ENCODE measurements at places on chromosomes 5 and 9.

DNA sequence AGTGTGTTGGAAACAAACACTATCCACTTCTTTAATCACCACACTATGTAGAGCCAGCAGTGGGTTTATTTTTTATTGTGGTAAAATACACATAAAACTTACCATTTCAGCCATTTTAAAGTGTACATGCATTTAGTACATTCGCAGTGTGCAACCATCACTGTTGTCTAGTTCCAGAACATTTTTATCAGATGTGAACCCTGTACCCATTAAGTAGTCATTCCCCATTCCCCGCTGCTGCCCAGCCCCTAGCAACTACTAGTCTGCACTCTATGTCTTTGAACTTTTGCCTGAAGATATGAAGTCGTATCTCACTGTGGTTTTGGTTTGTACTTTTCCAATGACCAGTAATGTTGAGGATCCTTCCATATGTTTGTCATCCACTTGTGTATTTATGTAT is 30.2 kb upstream of the F2R start:
- peaks cover 7% of the 10 kb centered on the region for H3K4me1 ChIP-seq
- no peaks in the 10 kb centered on the region for H3K27me3 ChIP-seq
- no peaks in the 10 kb centered on the region for H3K36me3 ChIP-seq
- no peak overlapping the region for H3K27ac ChIP-seq

DNA sequence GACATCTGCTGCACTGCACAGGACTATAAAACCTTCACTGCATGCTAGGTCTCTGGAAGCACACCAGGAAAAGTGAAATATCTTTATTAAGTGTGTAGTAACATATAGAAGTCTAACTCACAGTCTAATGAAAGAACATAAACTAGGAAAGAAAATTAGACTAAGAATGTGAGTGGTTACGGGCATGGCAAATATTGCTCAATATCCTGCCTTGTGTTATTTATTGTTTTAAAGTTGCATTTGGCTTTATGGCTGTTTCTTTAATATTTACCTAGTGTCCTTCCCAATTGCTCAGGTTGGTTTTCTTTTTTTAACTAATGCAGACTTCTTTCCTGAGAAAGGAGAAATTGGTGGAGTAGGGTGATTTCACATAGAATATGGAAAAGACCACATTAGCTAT is 342.4 kb downstream of the KIAA0825 start:
- H3K36me3 ChIP-seq = no peaks in the 10 kb centered on the region
- H3K27ac ChIP-seq = no peak overlapping the region
- no peaks in the 10 kb centered on the region for H3K27me3 ChIP-seq

DNA sequence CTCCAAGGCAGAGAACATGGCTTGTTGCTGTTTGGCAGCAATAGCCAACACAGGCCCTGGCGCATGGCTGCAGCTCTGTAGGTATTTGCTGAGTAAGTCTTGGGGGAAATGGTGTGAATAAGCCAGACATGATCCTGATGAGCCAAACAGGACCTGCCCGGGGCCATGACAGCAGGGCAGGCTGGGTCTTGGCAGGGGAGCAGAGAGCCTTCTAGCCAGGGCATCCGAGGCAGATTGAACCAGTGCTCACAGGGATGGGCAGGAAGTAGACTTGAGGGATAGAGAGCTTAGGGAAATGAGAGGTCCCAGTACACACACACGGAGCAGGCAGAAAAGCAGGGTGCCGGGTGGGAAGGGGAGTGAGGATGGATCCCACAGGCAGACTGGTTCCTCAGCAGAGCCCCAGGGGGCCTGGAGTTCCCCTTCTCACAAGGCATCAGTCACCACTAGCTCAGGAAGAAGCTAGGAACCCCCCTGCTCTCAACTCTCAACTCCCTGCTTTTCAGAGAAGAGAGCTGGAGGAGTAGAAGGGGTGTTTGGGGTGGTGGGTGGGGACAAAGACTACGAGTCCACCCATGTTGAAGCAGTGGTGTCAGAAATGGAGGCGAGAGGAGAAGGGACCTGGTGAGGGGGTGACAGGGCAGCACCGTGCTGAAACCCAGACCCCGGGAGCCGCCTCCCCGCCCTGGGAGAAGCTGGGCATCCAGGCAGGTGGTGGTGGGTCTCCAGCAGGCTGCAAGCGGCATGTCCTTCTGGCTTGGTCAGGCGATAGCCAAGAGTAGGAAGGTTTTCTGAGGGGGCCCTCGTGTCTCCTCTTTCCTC is 111.1 kb downstream of the RGS3 start:
- no peak overlapping the region for H3K4me3 ChIP-seq
- DNase-seq = no peak
- H3K36me3 ChIP-seq = peaks cover 6% of the 10 kb centered on the region
- no peaks in the 10 kb centered on the region for H3K27me3 ChIP-seq
- H3K4me1 ChIP-seq = peaks cover 52% of the 10 kb centered on the region

DNA sequence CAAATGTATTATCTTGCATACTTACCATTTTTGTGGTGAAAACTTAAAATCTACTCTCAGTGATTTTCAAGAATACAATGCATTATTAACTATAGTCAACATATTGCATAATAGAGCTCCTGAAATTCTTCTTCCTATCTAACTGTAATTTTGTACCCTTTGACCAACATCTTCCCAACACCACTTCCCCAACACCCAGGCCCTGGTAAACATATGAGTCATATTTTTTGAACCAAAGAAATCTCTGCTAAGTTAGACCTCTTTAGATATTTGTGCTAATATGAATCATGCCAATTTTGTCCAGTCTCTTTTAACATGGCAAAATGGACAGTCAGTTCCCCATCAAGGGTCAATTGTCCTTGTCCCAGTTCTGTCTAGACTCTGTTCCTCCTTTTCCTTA is 18.5 kb upstream of the RGS7BP start:
- H3K36me3 ChIP-seq = no peaks in the 10 kb centered on the region
- no peaks in the 10 kb centered on the region for H3K4me1 ChIP-seq

DNA sequence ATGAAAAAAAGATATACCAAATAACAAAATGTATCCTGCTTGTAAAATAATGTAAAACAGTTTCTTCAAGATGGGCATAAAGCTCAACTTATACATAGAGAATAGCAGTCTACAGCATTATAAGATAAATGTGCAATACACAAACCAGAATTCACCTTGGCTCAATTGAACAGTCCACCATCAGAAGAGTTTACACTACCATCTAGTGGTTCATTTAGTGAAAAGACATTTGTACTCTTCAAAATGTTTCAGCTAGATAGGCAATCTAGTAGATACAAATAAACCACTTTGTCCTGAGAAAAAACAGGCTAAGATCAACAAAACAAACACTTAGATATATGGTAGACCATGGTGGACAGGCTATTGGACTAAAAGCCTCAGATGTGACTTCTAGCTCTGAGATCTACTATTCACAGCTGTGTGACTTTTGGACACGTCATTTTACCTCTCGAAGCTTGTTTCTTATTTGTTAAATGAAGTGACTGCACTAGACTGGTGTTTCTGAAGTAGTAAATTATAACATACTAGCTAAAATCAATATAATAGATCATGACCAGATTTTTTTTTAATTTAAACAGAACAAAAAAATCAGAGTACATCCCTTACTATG is 22.1 kb upstream of the TPD52L3 start:
- H3K27me3 ChIP-seq = no peaks in the 10 kb centered on the region
- DNase-seq = peak; percentile 43
- H3K4me1 ChIP-seq = no peaks in the 10 kb centered on the region
- H3K4me3 ChIP-seq = no peak overlapping the region
- no peaks in the 10 kb centered on the region for H3K36me3 ChIP-seq
